ENCODE measurements at places on chromosomes 4 and X. TPM values are rescaled to one million over a fixed set of nuclear protein-coding genes. Genes with fewer than 3 reads are reported as not detected.

DNA sequence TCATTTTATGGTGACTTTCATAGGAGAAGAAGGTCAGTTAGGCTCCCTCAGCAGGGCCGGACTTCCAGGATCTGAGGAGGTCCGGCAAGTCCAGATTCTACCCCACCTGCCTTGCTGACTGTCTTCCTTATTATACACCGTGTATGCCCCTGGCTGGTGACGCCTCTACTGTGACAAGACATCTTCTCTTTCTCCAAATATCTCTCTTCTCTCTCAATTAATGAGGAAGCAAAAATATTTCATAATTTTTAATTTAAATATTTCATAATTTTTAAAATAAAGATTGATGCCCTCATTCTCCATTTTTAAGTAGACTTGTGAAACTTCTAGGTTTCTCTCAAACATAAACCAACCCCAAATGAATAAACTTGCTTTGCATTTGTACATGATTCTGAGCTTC, 202.5 kb downstream of the NSUN7 start:
- no peak overlapping the region for H3K4me3 ChIP-seq
- H3K27ac ChIP-seq, result no peak overlapping the region
- peaks cover 2% of the 10 kb centered on the region for H3K36me3 ChIP-seq
- no peak for DNase-seq
- no peaks in the 10 kb centered on the region for H3K27me3 ChIP-seq

ACOT9 gene
- 44.0 TPM for polyA plus RNA-seq

PKD2 gene
- polyA plus RNA-seq, result 8.5 TPM

- DNase-seq, result no peak
- no peak overlapping the region for H3K27ac ChIP-seq
- H3K4me3 ChIP-seq, result no peak overlapping the region
- no peaks in the 10 kb centered on the region for H3K4me1 ChIP-seq
- H3K27me3 ChIP-seq, result no peaks in the 10 kb centered on the region
- H3K36me3 ChIP-seq, result no peaks in the 10 kb centered on the region
Observed at GRCh38 chr4:15833801-15834200, 55.7 kb downstream of the CD38 start.

DNA sequence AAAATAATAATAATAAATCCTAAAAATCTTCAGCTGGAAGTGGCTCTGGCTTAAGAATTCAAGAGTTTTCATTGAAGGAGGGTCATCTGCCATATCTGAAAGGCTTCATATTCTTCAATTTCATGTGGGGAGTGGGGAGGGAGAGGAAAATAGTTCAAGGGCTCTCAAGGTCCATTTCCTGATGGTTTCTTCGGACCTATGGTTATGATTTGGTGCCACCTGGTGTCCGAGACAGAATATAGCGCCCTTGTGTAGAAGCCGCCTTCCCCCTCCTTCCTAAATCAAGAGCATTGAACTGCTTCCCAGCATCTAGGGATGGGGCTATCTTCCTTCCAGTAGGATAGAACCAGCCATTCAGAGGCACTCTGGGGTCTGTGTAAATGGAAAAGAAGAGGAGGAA, 34.3 kb downstream of the NLGN3 start:
- H3K4me3 ChIP-seq, result no peak overlapping the region
- H3K4me1 ChIP-seq, result peaks cover 3% of the 10 kb centered on the region
- no peaks in the 10 kb centered on the region for H3K36me3 ChIP-seq
- DNase-seq, result peak; percentile 87
- H3K27ac ChIP-seq, result no peak overlapping the region
- no peaks in the 10 kb centered on the region for H3K27me3 ChIP-seq

LEF1 gene
- 2.7 TPM for polyA plus RNA-seq

DNA sequence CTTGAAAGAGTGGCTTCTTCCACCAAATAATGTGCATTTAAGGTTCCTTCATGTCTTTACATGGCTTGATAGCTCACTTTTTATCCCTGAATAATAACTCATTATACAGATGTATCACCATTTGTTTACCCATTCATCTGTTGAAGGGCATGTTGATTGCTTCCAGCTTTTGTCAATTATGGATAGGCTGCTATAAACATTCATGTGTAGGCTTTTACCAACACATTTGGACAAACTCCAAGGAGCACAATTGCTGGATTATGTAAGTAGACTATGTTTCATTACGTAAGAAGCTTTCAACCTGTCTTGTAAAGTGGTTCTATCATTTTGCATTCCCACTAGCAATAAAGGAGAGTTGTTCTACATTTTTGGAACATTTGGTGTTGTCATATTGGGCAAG, 2637.0 kb downstream of the PCDH7 start:
- H3K4me3 ChIP-seq, result no peak overlapping the region
- H3K27me3 ChIP-seq, result no peaks in the 10 kb centered on the region
- H3K4me1 ChIP-seq, result no peaks in the 10 kb centered on the region
- no peak overlapping the region for H3K27ac ChIP-seq
- DNase-seq, result no peak

DNA sequence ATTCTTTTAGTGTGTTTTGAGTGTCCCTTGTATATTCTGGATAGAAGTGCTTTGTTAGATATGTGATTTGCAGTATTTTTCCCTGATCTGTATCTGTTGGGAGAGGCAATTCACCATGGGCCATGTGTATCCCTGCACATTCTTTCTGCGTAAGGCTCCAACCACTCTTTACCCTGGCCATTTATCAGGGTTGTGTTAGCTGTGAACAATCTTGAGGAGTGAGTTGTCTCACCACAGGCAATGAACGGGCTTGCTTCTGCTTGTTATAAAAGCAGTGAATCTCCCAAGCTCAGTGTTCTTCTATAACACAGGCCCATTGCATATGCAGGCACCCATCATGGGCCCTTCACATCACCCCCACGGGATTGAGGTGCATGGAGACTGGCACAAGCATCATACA, 18.9 kb upstream of the SMIM10 start:
- H3K4me1 ChIP-seq, result no peaks in the 10 kb centered on the region
- H3K4me3 ChIP-seq, result no peak overlapping the region
- DNase-seq, result no peak

GRCh38 chr4:31052519-31052918, 332.4 kb downstream of the PCDH7 start:
- no peak overlapping the region for H3K4me3 ChIP-seq
- H3K36me3 ChIP-seq, result no peaks in the 10 kb centered on the region
- no peaks in the 10 kb centered on the region for H3K27me3 ChIP-seq
- no peaks in the 10 kb centered on the region for H3K4me1 ChIP-seq

DNA sequence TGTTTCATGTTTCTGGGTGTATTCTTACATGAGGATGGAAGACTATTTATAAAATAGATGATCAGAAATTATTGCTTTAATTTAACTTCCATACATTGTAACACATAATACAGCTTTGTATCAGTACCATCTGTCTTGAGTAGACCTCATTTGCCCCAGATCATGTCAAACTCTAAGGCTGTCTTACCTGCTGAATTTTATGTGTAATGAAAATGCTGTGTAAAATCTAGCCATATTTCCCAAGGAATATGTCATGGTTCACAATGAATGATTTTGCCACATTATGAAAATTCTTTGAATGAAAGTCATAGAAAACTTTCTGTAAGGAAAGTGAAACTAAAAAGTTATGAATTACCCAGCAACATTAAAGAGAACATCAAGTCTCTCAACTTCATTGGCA, 7.4 kb downstream of the BDH2 start:
- H3K4me1 ChIP-seq, result no peaks in the 10 kb centered on the region
- DNase-seq, result no peak
- H3K4me3 ChIP-seq, result no peak overlapping the region
- no peaks in the 10 kb centered on the region for H3K27me3 ChIP-seq

GPR143 gene
- 1.6 TPM for polyA plus RNA-seq

PPARGC1A gene
- polyA plus RNA-seq, result 1.6 TPM

GRCh38 chr4:91965166-91965565, 338.6 kb upstream of the GRID2 start:
- no peak overlapping the region for H3K27ac ChIP-seq
- H3K36me3 ChIP-seq, result no peaks in the 10 kb centered on the region
- no peak overlapping the region for H3K4me3 ChIP-seq
- no peak for DNase-seq

DNA sequence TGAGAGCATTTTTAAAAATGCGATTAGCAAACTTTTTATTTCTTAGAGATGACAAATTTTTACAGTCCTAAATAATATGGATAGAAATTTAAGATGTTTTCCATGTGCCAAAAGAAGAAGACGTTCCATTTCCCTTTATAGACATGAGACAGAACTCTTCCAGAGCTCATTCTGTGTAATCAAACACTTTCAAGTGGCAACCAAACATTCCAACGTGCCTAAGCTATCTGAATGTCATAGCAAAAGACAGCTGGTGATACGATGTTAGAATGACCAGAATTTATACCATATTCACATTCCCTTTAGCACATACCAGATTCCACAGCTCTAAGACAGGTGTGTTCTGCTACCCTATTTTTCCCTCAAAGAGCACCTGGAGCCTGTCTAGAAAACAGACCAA, 133.2 kb downstream of the ENOX2 start:
- no peak overlapping the region for H3K27ac ChIP-seq
- no peak for DNase-seq
- H3K36me3 ChIP-seq, result no peaks in the 10 kb centered on the region
- no peak overlapping the region for H3K4me3 ChIP-seq

DNA sequence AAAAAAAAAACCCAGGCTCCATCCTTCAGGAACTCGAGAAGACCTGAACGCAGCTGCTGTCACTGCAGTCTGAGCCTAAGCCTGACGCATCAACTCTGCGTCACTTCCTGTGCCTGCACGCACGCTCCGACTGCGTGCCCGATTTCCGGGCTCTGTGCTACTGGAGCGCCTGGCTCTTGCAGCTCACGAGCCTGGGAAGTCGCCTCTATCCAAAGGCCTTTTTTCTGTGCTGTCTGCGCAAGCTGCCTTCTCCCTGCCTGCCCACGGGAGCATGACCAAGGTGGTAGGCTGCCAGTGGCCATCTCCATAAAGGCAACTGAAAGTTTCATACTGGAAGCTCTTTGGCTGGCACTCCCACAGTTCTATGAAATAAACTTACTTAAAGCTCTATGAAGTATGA, 9.9 kb upstream of the GASK1B start:
- H3K4me3 ChIP-seq, result no peak overlapping the region
- H3K27me3 ChIP-seq, result no peaks in the 10 kb centered on the region
- DNase-seq, result no peak
- H3K27ac ChIP-seq, result no peak overlapping the region

SAGE1 gene
- not detected for polyA plus RNA-seq

PABPC1L2B gene
- polyA plus RNA-seq, result not detected

DNA sequence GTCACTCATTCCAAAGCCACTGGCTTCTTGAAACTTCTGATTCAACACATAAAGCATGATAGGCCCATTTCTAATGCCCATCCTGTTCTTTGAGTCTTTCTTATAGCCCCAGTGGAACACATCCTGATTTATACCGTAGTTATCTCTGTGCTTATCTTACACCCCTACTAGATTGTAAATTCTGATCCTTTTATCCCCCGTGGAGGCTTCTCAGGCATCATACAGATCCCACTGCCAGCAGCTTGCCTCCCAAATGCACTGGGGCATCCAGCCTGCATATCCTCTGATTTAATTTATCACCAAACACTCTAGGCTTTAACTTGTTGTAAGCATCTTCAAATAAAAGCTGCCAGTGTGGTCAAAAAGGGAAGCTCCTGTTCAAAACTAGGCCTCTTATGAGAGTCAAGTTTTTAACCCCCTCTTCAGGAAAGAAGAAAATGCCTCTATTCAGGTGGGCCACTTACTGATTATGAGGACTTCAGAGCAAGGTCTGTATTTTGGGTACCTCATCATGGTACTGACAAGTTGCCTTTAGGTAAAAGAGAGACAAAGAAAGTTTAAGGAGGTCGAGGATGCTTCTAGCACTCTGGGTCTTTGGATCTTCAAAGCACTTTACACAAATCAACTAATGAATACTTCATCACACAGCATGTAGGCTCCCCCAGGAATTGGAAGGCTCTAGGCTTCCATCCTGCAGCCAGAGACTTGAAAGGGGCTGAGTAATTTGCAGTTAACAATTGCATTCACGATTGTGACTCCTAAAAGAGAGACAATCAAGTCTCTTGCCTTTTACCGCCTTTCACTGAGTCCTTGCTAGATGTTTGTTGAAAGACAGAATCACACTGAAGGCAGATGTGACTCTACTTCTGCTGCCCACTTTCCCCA, 95.8 kb upstream of the LDB2 start:
- DNase-seq, result no peak
- no peaks in the 10 kb centered on the region for H3K36me3 ChIP-seq
- no peak overlapping the region for H3K27ac ChIP-seq
- H3K27me3 ChIP-seq, result no peaks in the 10 kb centered on the region
- no peak overlapping the region for H3K4me3 ChIP-seq

DNA sequence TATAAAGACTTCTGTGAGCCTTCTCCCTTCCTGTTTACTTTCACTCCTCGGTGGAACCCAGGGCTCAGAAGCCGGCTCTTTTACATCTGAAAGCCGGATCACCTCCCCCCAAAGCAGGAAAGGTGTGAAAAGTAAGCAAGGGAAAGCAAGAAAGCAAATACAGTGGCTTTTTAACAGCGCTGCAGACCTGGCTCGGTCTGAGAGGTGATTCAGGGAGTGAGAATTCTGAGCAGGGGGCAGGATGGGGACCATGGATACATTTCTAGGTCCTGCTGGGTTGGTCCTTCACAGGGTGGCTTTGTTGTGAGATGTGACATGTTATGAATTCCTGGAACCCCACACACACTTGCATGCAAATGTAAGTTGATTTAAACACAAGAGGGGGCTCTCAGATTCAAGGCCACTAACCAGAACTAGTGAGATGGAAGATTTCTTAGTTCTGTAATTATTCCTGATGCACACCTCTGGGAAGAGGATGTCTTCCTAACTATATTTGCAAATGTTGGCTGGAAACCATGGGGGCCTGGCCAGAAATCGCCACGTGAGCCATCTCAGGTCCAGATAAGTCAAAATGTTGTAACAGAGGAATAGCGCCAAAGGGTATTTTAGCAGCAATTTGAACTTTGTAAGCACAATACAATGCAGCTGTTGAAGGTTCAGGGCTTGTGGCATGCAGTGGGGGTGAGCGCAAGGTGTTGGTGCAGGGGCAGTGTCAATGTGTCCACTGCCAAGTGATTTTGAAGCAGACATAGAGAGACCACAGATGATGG, 670.1 kb upstream of the LCORL start:
- DNase-seq, result peak; percentile 32
- no peaks in the 10 kb centered on the region for H3K4me1 ChIP-seq
- no peaks in the 10 kb centered on the region for H3K36me3 ChIP-seq
- no peak overlapping the region for H3K4me3 ChIP-seq

DNA sequence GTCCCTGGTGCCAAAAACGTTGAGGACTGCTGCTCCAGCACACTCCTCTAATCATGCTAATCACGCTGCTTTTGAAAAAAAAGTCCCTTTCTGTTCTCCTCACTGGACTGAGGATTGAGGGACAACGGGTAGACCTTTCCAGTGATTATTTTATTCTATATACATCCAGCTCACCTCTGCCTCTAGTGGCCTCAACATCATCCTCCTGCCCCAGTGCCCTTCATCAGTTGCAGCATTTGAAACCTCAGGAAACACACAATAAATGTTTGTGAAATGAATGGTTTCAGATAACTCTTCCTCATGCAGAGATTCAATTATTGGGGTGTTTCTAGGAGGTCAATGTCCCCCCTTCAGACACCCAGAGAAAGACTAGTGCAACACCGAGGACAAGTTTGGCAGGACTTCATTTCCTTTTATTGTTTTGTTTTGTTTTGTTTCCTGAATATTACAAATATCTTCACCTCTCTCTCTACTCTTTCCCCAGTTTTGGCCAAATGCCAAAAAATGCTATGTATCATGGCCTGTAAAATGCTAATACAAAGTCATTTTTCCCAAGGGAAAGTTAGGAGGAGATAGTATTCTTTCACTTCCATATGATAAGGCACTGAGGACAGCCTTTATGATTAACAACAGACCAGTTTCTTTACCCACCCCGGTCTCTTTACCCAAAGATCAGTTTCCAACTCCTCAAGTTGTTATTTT, 460.1 kb upstream of the SLIT2 start:
- no peaks in the 10 kb centered on the region for H3K4me1 ChIP-seq
- DNase-seq, result peak; percentile 29
- H3K27ac ChIP-seq, result no peak overlapping the region
- H3K27me3 ChIP-seq, result no peaks in the 10 kb centered on the region

All from lung (tissue), 17 donors.